ENCODE measurements at places on chromosomes 16 and 17.
A peak's percentile ranks its signal among the peaks of the same experiment; 100 is the strongest.

DNA sequence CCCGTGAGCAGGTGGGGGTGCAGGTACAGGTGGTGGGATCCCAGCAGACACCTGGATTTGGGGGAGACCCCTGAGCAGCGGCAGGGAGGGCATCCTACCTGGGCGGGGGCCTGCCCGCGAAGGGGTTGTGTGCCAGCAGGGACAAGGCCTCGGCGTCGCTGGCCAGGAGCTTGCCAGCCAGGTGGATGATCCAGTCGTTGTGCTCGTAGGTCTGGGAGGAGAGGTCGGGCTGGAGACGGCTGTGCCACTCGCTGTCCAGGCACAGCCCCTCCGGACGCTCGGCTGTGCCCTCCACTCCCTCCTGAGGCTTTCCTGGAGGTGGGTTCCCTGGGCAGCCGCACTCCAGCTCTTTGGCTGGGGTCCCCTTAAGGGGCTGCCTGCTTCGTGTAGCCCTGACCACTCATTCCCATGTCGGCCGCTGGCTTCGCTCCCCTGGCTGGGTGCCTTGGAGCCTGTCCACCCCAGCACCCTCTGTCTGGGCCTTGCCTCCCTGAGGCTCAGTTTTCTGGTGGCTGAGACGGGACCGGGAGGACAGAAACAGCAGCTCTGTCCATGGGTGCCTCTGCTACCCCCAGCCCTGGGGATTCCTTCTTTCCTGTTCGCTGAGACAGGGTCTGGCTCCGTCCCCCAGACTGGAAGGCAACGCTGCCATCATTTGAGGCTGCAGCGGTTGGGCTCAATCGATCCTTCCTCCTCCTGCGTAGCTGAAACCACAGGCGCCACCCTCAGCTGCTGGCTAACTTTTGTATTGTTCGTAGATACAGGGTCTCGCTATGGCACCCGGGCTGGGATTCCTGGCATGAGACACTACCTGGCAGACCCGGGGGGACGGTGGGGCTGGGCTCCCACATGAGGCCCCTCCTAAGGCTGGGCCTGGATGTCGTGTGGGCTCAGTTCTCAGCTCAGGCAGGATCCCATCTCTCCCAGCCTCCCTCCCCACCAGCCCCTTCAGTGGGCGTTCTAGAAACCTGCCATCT, 68.6 kb upstream of the GNG13 start:
- DNase-seq: no peak

DNA sequence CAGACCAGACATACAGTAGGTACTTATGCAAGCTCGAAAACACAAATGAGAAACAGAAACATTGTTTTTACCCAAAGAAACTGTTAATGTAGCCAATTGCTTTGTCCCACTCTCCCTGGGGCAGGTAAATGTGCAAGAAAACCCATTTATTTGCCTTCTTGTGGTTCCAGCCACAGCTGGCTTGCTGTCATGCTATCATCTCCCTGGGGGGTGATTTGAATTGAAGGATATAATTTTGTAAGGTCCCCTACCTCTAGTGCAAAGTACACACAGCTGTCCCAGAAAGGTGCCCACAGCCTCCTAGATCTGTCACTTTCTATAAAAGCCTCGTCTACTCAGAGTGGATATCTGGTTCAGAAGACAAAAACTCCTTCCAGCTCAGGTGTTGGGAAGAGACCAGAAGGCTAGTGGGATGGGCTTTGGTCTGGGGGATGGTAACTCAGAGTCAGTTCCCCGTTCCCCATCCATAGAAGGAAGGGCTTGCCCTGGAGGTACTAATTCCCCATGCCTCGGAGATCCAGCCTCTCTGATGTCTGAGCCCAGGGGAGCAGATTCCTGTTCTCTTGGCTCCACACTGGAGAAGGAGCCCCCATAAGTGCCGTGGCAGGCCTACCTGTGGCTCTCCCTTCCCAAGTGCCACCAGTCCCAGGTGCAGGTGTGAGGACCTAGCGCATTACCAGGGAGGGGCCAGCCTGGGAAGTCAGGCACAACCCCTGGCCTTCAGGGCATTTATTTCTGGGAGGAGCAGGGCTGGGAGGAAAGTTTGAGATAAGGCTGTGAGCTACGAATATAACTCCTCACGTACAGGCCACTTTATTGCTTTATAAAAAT, 2.4 kb upstream of the PRR15L start:
- DNase-seq: no peak

- no peak for DNase-seq
These were observed 4.2 kb upstream of the KRT24 start for GRCh38 chr17:40707745-40708144.

- DNase-seq: no peak
These were observed 23.9 kb downstream of the NFAT5 start for GRCh38 chr16:69589434-69590269.

GRCh38 chr17:57954397-57955182, 622 bp downstream of the CUEDC1 start:
- DNase-seq: no peak

DNA sequence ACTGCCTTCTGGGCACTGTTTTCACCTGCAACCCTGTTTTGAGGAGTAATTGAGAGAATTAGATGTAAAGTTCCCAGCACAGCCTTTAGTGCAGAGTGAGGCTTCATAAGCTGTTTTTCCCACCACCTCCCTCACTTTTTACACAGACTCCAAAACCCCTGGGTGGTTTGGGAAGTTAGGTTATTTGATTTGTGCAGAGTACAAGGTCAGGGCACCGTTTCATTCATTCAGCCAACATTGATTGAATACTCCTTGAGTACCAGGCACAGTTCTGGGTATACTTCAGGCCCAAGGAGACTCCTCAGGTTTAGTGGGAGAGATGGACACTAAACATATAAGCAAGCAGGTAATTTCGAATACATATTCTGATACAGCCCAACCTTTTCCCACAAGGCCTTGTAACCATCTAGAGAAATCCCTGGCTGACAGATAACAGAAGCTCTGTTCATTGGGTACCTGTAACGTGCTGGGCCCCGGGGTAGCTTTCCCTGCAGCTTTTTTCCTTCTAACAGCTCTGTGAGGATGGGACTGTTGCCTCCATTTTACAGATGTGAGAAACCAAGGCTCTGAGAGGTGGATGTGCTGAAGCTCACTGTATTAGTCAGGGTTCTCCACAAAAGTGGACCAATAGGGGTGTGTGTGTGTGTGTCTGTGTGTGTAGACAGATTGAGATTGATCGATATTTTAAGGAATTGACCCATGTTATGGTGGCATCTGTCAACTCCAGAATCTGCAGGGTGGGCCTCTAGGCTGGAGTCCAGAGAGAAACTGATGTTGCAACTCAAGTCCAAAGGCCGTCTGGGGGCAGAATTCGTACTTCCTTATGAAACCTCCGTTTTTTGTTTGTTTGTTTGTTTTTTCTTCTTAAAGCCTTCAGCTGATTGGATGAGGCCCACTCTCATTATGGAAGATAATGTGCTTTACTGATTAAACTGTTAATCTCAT, 234.7 kb downstream of the SNX29 start:
- no peak for DNase-seq

DNA sequence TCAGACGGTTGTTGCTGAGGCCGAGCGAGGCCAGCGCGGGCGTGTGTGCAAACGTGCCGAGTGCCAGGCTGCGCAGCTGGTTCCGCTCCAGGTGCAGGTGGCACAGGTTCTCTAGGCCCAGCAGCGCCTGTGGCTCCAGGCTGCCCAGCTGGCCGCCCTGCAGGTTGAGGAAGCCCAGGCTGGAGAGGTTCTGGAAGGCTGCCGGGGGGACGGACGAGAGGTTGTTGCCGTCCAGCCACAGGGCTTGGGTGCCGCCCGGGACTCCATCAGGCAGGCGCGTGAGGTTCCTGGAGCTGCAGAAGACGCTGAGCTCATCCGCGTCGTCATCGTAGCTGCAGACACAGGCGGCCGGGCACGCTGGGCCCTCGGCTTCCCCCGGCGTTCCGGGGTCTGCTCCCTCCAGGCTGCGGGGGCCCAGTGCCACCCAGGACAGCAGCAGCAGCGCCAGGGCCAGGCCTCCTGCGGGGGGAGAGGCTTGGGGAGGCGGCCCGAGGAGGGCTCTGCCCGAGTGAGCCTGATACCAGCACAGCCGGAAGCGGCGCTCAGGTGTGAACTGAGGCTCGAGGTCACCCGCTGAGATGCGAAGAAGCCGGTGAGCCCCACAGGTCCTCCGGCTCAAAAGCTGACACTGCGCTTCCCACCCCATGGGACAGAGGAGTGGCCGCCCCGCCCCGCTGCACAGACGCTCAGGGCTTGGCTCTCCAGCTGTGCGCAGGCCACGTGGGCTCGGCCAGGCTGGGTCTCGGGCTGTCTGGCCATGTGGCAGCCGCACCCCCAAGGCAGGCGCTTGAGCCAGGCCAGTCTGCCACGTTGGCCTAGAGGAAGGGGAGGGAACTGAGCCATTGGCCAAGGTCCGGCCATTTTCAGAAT, 1.3 kb downstream of the IGFALS start:
- no peak for DNase-seq

DNA sequence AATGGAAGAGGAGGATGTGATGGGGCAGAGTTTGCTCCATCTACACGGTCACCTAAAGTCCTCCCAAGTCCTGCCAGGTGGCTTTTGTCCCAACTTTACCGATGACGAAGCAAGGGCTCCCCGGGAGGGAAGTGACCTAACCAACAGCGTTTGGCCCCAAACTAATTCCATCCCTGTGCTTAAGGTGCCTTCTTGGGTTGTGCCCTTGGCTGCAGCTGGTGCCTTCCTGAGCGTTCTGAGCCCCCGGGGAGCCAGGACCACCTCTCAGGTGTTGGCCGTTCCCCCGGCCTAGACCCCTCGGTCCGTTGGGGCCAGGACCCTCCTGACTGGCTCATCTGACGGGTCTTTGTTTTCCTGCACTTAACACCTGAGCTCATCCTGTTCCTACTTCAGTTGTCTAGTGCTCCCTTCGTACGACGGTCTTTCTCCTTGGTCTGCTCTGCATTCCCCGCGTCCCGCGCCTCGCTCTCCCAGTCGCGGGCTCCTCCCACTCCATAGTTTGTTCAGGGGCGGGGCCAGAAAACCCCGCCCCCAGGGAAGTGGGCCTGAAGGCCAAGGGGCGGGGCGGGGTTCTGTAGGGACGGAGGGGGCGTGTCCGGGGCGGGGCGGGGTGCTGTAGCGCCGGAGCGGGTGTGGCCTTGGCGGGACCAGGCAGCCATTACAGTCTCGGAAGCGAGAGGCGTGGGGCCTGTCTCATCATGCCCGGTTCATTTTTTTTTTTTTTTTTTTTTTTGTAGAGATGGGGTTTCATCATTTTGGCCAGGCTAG, 822 bp upstream of the ZSCAN10 start:
- peak; percentile 95 for DNase-seq

GRCh38 chr17:79607940-79608623, 2.8 kb downstream of the RBFOX3 start:
- DNase-seq: no peak

DNA sequence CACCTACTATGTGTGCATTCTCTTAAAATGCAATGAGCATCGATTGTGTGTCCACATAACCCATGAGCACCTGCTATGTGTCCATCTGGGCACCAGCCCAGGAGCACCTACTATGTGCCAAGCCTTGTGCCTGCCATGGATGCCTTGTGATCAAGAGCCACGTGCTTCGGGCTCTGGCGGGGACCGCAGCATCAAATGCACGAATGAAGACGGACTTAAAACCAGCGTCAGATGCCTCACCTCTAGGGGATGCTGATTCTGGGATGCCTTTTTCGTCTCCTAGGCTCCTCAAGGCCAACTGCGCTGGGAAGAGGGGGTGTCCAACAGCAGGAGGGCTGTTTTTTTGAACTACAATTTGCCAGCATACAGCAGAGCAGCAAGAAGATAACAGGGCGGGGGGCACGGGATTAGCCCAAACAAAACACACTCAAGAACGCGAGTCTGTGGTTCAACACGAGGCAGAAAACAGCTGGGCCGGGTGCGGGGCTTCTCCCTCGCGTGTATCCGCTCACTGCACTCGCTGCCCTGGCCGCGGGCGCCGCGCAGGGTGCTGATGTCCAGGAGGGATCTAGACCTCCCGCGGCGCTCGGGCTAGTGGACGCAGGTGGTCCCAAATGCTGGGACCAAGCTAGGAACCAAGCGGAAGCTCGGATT, 1.2 kb upstream of the GLIS2 start:
- DNase-seq: no peak

- peak; percentile 55 for DNase-seq
These were observed 9.1 kb downstream of the TIMP2 start for GRCh38 chr17:78915872-78916632.

DNA sequence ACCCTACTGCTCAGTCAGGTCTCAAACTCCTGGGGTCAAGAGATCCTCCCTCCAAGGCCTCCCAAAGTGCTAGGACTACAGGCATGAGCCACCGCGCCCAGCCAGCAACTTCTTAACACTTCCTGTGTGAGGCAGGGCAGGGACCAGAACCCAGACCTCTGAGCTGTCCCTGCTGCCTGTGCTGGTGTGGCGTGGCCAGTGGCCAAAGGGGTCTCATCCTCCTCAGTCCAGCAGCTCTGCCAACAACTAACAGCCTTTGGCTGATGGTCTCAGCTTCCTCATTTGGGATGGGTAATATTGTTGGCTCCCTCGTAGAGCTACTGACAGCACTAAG, 1.4 kb upstream of the LLGL1 start:
- DNase-seq: no peak

DNA sequence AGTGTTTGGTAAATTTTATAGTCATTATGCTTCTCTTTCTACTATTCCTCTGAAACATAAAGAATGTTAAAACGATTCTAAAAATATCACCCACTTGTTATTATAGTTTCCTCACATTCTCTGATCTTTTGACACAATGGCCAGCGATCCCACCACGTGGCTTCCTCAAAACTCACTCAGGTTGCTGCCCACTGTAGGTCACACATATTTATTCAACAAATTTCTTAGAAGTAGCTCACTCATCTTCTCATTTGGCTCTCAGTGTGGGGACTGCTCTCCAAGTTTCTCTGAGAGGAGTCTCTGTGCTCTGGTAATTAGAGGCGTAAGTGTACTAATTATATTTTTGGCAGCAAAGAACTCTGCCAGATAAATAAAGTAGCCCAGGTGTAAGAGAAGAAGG, 465.4 kb downstream of the CDH11 start:
- DNase-seq: no peak

DNA sequence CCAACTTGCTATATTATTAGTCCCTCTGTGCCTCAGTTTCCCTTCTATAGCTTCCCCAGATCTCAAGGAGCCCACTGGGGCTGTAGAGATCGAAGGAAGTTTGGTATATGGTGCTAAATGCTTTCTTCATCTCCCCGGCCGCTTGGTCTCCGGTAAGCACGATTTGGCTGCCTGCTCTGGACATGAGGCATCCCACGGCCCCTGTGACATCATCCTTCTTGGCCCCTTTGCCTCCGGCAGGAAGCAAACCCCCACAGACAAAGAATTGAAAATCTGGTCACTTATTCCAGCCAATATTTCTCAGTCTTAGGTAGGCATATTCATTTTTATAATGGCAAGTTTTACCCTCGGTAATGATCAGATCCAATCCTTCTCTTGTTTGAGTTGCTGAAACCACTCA, 65.8 kb downstream of the WSCD1 start:
- no peak for DNase-seq

- DNase-seq: no peak
These were observed 58.3 kb downstream of the TIMM22 start for GRCh38 chr17:1055231-1055630.

GRCh38 chr17:50633683-50634082, 998 bp upstream of the ABCC3 start:
- no peak for DNase-seq

GRCh38 chr16:50901062-50901461, 159.2 kb downstream of the CYLD start:
- DNase-seq: no peak
